NCI-H1930 (cell line): ENCODE measurements at places on chromosomes 1 and 21.

DNA sequence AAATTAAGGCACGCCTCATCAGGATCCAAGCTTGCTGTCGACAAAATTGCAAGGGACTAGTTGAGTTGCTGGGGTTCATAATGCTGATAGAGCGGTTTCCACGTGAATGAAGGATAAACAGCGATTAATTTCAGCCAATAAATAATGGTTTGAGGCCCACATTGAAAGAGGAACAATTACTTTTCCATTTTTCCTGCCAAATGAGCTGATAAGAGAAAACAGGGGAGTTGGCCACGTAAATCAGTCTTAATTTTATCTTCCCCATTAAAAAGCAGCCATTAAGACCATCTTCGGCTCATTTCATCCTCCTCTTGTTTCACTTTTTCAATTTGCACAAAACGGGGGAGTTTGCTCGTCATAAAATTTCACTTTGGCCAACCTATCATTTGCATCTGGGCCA, 235.5 kb upstream of the RRP15 start:
- no peak for DNase-seq

DNA sequence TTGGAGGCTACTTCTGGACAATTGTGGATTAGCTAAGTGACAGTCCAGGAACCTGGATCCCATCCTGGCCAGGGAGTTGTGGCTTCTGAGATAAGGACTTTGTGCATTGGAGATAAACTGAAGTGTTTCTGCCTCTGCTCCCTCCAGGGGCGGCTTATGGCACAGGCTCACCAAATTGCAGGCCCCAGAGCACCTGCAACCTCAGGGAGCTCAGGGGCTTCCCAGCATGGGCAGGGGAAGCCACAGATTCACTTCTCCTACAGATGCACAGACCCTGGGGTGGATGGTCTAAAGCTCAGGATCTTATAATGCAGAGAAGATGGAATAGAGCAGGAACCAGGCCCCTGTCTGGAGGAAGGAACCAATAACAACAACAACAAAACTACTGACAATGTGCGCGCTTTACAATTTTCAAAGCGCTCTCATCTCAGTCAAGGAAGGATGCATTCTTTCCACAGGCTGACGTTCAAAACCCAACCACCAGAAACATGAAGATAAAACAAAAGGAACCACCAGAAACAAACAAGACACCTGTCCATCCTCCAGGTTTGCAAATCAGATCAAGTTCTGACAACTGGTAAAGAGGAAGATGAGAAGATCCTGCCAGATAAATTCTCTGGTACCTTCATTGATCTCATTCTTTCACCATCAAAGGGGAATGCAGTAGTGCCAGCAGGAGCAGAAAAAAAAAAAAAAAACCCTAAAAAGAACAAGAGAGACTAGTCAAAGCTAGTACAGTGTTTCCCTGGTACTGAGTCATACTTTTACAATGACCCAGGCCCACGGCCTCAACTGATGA, 121.0 kb upstream of the IRF2BP2 start:
- DNase-seq: no peak

- DNase-seq: no peak
These were observed 27.3 kb downstream of the PTTG1IP start for GRCh38 chr21:44846224-44846484.

DNA sequence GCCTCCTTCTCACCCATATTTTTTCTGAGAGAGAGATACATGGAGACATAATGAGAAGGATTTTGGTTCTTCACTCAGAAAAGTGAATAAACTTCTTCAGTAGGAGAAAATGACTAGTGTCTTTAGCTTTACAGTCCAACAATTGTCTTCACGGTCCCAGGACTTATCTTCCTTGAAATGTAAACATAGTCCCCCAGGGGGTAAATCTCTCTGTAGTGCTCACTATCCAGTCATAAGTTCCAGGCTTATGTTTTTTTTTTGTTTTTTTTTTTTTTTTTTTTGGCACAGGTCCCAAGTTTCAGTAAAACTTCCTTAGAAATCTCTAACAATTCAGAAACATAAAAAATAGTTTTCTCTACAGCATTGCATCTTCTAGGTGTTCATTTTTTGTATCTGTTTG, 890.2 kb upstream of the B3GALT2 start:
- no peak for DNase-seq

DNA sequence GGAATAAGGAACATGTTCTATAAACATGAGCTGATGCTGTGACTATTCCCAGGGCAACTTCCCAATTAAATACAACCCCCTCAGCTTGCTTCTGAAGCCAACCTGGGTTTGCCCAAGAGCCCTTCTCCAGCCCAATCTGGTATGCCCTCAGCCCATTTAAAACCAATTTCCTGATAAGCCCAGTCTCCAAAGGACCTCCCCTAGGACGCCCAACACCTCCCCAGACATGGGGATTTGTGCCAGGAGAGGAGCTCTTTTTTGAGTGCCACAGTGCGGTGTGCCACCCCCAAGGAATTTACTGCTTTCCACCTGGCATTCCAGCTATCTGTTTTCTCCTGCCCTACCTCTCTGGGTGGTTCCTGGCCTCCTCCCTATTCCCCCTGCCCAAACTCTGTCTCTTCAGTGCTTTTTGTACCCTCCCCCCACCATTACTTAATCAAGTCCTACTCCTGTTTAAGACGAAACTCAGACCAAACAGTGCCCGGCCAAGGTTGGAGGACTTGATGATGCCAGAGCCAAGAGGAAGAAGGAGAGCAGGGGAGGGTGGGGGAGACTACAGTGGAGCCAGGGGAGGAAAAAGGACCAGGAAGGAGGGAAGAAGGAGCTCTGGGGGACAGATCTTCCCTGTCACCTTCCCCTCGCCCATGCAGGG, 11.4 kb upstream of the EFNA1 start:
- no peak for DNase-seq

DNA sequence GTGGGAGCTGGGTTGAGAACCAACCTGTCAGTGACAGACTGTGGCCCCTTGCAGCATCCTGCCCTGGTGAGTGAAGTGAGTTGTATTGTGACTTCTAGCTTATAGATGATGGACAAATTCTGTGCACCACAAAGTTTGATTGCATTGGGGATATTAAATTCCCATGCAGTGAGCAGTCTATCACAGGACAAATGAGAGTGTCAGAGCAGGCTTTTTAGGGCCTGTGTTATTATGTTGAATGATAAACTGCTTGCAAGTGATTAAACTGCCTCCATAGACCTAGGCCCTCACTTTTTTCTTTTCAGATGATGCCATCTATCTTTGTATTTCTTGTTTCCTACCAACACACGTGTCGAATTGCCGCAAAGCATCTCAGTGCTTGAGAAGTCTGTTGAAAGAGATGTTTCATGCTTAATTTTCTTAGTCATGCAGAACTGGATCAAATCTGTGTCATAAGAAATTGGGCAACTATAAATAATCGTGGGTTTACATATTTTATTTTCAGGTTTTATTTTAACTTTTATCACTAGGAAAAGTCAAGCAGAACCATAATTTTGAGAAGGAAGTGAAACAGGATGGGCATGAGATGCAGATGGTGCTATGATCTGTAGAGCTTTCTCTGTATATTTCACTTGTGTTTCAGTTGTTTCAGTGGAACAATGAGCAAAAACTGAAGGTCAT, 199.2 kb downstream of the S1PR1 start:
- no peak for DNase-seq

DNA sequence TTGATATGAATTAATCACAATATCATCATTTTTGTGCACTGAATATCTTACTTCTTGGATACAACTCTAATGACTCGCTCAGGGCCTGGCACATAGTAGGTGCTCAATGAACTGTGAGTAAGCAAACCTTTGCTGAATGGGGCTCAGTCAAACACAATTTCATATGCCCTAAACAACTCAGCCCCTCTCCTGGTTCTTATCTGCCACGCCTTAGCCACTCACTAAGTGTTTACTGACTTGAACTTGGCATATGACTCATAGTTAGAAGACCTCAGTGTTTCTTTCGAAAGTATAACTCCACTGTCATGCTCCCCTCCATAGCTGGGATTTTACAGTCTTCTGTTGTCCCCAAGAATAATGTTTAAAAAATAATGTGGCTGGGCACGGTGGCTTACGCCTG, 4.8 kb upstream of the IFNLR1 start:
- no peak for DNase-seq
